Natural killer cell treated with Interleukin-12 subunit alpha and Interleukin-12 subunit beta and Interleukin-15 and Interleukin-18, amount 100 ng/mL, for 72 hours (primary cell): ENCODE measurements at places on chromosomes 4 and X. TPM values are rescaled to one million over a fixed set of nuclear protein-coding genes. Genes with fewer than 3 reads are reported as not detected.

GRCh38 chrX:72408885-72409284 is 103.2 kb upstream of the CITED1 start:
- no peak for DNase-seq

DNA sequence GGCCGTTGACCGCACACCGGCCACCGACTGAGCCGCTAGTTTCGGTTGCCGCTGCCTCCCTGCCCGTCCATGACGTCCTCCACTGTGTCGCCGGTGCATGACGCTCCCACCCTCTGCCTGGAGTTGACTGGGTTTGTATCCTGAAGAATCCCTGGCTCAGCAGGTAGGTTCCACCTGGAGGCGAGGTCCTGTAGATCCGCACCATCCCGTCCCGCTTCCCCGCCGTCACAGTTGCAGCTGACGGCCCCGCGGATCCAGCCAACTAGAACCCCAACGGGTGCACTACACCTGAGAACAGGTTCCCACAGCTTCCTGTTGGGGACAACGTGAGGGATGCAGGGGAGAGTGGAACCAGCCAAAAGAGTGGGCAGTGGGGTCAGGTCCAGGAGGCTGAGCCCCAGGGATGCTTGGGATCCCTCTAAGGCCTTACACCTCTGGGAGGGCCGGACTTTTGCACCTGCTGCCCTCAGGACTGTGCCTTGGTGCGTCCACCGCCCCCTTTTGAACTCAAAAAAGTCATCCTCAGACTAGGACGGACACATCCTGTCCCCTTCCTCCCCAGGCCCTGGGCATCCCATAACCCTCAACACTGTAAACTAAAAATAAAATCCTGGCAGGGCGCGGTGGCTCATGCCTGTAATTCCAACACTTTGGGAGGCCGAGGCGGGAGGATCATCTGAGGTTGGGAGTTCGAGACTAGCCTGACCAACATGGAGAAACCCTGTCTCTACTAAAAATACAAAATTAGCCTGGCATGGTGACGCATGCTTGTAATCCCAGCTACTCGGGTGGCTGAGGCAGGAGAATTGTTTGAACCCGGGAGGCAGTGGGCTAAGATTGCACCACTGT is 1.1 kb upstream of the SLBP start:
- no peak for DNase-seq

- DNase-seq, result no peak
Observed at GRCh38 chrX:31679861-31680260, 608.0 kb upstream of the FTHL17 start.

DNA sequence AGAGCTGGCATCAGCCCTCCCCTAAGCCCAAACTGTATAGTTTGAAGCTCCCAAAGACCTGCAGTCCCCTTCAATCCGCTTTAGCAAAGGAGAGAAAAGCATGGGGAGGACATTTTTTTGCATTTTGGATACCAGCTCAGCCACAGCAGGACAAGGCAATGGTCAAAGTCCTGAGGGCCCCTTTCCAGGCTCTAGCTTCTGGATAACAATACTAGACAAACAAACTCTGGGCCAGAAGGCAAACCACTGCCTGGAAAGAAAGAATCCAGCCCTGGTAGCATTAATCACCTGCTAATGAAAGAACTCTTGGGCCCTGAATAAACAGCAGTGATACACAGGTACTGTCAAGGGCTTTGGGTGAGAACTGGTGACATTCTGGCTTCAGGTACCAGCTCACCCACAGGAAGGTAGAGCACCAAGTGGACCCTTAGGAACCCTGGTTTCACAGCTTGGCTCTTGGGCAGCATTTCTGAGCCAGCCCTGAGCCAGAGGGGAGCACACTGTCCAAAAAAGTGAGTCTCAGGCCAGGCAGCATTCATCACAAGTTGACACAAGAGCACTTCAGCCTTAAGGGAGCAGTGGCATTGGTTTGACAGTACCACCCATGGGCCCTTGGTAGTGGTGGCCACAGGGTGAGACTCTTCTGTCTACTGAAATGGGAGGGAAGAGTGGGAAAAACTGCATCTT is 62.5 kb downstream of the SPIN3 start:
- no peak for DNase-seq

GRCh38 chr4:77740480-77740879 is 78.7 kb downstream of the CNOT6L start:
- no peak for DNase-seq

DNA sequence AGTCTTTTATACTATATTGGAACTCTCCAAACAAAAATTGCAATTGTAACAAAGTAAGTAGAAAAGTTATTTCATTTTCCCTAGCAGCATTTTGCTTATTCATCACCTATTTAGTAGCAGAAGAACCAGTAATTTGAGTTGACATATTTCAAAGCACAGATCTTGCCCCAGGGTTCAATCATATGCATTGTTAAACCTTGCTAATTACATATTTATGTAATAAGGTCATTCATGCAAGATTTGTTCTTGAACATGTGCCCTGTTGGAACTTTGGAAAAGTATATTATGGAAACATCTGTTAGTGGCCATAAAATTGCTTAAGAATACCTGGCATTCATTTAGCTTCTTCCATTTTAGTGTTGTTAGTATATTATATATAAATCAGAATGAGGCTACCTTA is 191.7 kb downstream of the TLL1 start:
- no peak for DNase-seq

GRCh38 chrX:2781698-2782097 is 29.9 kb downstream of the XG start:
- DNase-seq, result no peak

- DNase-seq, result no peak
Observed at GRCh38 chr4:11720292-11720691, 291.6 kb upstream of the HS3ST1 start.

GRCh38 chr4:58658701-58659100 is 1548.5 kb upstream of the IGFBP7 start:
- no peak for DNase-seq

Gene POLA1
- 54.3 TPM for total RNA-seq

Gene PRDM8
- 12.3 TPM for total RNA-seq

DNA sequence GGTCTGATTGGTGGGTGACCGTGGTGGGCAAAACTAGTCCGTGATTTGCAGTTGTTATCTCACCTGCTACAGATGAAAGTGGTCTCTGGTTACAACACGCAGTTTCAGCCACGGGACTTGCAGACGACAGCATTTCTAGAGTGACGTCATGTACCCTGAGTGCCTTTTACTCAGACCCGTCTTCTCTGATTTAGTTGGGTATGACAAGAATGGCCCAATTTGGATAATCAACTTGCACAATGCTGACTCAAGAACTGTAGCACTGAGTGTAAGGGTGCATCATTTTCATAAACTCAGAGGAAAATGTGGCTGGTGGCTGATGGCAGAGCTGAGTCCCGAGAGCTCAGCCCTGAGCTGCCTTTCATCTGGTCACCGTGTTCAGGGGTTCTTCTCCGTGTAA is 281.4 kb upstream of the FRG1 start:
- DNase-seq, result no peak

GRCh38 chrX:39309018-39309635 is 507.9 kb downstream of the MID1IP1 start:
- no peak for DNase-seq

Gene CSAG3
- total RNA-seq, result not detected

Gene PARM1
- total RNA-seq, result not detected

Gene SLC7A11
- total RNA-seq, result 9.1 TPM

DNA sequence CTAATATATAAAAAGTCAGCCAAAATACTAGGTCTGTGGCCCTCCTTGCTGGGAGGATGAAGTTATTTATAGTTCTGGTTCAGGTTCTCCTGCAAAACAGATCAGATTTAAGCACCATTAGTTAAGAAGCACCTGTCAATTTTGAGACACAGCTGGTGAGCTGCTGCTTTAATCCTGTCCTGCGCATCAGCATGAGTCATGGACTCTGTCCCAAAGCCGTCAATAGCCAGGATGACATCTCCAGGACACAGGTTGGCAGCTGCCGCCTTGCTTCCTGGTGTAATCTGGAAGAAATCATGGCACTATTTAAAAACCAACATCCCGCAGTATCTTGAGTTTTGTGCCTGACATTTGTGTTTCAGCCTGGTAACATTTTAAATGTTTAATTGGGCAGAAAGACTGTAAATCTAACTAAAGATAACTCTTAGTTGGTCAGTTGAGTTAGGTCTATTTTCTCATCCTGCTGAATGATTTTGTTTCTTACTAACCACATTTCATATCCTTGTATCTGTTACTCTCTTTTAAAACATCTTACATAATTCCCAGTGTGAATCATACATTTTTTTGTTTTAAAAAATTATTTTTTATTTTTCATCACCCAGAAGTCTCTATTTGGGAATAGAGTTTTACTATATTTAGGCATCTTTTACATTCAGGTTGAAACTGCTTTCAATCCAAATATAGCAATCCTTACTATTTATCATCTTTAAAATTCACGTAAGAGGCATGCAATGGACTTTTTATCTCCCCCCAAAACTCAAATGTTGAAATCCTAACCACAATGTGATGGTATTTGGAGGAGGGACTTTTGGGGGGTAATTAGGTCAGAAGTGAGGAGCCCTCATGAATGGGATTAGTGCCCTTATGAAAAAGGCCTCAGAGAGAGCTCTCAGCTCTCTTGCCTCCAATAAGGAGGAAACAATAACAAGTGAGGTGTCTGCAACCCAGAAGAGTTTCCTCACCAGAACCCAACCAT is 10.1 kb downstream of the PDLIM3 start:
- no peak for DNase-seq

DNA sequence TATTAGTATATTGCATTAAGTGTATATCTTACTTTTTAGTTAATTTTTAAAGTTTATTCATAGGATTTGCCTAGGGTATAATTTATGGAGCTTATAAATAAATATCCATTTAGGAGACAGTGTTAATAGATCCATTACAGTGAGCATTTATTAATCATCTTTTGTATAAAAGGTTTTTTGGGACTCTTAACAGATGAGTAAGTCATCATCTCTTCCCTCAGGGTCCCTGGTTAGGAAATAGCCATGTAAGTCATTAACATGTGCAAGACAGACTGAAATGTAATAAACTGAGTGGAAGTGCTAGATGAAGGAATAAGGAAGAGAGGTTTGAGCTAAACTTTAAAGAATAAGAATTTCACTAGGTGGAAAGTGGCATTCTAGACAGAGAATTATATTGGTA is 69.2 kb downstream of the PAQR3 start:
- DNase-seq, result no peak

DNA sequence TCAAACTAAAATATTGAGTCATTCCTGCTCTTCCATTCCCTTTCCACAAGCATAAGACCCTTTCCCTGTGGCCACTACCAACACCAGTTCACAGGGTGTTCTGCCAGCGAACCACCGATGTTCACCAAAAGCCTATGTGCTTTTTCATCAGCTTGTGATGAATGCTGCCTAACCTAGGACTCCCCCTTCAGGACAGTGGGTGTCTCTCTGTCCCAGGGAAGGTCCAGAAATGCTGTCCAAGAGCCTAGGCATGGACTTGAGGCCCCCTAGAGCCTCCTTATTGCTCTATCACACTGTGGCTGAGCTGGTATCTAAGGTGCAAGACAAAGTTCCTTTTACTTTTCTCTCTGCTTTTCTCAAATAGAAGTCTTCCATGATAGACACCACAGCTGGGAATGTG is 1015.6 kb downstream of the PCDH19 start:
- no peak for DNase-seq

DNA sequence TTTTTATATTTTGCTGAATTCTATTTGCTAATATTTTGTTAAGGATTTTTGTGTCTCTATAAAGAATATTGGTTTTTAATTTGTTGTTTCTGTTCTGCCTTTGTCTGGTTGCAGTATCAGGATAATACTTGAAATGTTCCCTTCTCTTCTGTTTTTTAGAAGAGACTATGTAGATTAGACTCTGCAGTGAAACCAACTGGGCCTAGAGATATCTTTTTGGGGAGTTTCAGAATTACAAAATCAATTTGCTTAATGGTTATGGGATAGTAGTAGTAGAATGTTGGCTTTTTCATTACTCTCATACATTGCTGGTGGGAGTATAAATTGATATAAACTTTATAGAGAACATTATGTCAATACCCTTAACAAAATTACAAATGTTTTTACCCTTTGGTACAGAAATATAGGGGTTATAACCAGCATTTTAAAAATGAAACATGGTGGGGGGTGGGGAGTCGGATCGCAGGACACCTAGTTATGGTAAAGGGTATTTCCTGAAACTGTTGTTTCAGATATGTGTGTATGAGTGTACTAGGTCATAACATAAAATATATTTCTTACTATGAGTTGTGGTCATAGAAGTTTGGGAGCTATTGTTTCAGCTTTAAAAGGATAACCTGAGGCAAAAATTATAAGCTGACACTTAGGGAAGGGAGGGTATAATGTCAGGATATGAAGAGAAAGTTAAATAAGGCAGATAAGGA is 29.0 kb downstream of the CLOCK start:
- no peak for DNase-seq
